Uterine smooth muscle cell (primary cell): ENCODE measurements at places on chromosomes 16 and 17. TPM values are rescaled to one million over a fixed set of nuclear protein-coding genes. Genes with fewer than 3 reads are reported as not detected.

The ABCC12 gene
- total RNA-seq, result under 0.01 TPM in 1 of 2 replicates, not detected in the other

The GP1BA gene
- total RNA-seq, result not detected in 2 replicates

The NOXO1 gene
- not detected in 2 replicates for total RNA-seq

The CTRB2 gene
- total RNA-seq, result not detected in 2 replicates

The SNX20 gene
- not detected in 2 replicates for total RNA-seq

The SLC6A2 gene
- total RNA-seq, result not detected in 2 replicates

The SCNN1G gene
- total RNA-seq, result not detected in 2 replicates

The TP53TG3 gene
- not detected in 2 replicates for total RNA-seq

The CCT6B gene
- total RNA-seq, result 0.66 and 1.2 TPM in 2 replicates

The PRSS33 gene
- total RNA-seq, result not detected in 2 replicates

The TBC1D3B gene
- total RNA-seq, result 0.77 and 2.5 TPM in 2 replicates

The TBX21 gene
- 0.12 and 1.4 TPM in 2 replicates for total RNA-seq

The PALB2 gene
- total RNA-seq, result 8.7 and 15.5 TPM in 2 replicates

The AANAT gene
- total RNA-seq, result not detected in 2 replicates

The IL21R gene
- total RNA-seq, result 5.2 and 12.2 TPM in 2 replicates
